ENCODE measurements at places on chromosomes 2 and 18.

DNA sequence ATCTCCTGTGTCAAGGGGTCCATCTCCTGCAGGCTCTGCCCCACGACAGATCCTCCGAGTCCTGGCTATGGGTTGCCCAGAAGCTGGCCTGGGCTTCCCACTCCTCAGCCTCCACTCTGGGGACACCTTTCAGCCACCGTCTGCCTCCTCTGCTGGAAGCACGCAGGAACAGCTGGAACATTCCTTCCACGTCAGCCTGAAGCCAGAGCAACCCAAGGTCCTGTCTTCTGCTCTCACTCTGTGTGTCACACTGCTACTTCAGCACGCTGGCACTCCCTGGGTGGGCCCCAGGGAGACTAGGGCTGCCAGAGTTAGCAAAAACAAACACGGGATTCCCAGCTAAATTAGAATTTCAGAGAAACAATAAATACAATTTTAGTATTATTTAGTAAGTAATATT is 148.8 kb downstream of the HRH4 start:
- DNase-seq: no peak

- DNase-seq: no peak
These were observed 81.0 kb downstream of the TAF4B start for GRCh38 chr18:26307161-26307773.

GRCh38 chr2:14941151-14941631 is 308.7 kb downstream of the LRATD1 start:
- no peak for DNase-seq

DNA sequence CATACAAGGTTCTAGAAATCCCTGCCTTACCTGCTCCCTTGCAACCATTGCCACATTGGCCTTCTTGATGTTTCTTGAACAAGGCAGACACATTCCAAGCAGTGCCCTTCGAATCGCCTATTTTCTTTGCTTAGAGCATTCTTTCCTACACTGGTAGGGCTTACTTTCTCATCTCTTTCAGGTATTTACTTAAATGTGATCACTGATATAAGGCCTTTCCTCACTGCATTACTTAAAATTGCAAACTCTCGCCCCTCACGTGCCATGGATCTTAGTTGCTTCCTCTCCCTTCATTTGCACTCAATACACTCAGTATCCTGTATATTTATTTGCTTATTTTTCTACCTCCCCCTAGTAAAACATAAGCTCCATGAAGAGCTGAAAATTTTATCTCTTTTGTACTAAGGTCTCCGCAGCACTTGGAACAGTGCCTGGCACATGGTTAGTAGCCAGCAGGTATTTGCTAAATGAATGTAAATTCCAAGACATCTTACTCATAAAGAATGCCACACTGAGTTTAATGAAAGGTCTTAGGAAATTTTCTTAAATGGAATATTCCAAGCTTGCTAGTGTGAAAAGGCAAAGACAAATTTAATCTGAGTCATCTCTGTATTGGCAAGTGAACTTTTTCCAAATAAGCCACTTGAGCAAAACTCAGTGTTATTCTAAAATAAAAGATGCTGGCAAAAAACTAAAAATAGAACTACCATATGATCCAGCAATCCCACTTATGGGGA is 42.4 kb upstream of the FIGN start:
- no peak for DNase-seq

DNA sequence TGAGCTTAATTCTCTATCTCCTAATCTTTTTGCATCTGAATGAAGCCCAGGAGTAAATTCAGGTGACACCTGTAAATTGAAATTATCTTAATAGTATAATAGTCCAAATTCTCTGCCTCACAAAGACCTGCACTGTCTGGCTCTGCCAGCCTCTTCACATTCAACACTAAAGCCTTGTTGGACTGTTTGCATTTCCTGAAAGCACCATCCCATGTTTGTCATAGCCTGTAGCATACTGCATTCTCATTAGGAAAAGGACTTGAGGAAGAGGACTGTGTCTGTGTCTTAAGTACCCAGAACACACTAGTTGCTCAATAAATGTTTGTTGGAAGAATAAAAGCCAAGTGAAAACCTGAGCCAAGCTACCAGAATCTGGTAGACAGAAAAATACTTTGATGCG is 42.9 kb upstream of the GRHL1 start:
- no peak for DNase-seq

DNA sequence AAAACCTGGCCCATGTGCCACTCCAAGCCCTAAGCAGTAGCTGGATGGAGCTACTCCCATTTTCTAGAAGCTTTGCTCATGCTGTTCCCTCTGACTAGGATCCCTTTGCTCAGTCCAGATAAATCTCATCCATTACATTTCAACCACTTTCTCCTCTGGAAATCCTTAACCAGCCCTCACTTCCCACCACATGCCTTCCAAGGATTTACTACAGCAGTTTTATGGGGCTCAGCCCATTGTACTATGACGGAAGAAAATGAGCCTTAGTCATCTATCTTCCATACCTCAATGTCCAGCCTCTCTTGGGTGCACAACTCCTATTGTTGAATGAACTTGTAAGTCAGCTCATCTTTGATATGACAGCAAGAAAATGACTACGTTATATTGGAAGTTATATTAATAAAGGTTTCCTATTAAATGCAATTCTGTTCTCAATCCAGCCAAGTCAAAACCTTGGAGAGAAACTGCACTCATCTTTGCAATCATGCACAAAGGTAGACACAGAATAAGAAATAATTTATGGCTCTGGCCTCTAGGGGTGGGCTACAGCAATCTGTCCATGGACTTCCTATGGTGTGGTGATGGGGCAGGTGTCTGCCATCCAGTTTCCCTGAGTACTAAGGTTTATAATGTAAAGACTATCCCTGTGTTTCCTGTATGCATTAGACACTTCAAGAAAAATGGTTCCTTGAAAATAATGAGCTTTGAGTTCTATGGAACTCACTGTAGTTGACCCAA is 3.4 kb downstream of the B4GALT6 start:
- no peak for DNase-seq

DNA sequence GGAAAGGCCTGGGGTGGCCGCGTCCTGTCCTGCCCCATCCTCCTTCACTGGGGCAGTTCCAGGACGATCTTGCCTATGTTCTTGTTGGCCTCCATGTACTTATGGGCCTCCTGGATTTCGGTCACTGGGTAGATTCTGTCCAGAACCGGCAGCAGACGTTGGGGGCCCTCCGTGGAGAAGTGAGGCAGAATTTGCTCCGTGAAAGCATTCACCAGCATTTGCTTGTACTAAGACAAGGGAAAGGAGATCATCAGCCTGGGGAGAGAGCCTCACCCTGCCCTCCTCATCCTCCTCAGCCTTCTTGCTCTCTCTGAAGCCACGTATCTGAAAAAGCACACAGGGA is 1.4 kb upstream of the SF3B6 start:
- DNase-seq: no peak

Measured in WTC11 (cell line).